Stimulated activated CD8-positive, alpha-beta memory T cell treated with anti-CD3 and anti-CD28 coated beads, Interleukin-4, amount 100 ng/mL, for 1 hour (primary cell): ENCODE measurements at places on chromosomes 16 and 17.

GRCh38 chr16:49189286-49189685 is 92.4 kb downstream of the CBLN1 start:
- DNase-seq = no peak

DNA sequence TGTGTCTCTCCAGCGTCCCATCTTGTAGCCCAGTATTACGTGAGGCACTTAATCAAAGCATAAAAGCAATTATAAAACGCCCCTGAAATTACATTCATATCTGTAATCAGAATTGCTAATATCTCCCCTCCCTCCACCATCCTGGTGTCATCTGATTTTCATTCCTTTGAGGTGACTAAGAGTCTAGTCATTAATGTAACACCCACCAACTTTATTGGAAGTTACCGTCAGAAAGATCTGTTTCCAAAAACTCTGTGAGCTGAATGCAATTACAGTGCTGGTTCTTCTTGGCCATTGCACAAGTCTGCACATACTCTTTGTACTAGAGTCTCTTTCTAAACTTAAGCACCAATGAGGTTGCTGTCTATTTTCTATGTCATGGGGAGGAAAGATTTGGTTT is 12.5 kb upstream of the MAF start:
- DNase-seq = no peak

DNA sequence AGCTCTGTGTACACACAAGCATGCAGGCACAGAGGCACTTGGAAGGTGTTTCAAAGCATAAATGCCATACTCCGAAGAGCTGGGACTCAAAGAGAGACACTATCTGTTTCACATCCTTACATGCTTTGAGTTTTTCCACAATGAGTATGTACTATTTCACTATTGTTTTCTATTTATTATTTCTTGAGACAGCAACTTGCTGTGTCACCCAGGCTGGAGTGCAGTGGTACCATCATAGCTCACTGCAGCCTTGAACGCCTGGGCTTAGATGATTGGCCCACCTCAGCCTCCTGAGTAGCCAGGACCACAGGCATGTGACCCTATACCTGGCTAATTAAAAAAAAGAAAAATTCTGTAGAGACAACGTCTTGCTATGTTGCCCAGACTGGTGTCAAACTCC is 31.6 kb downstream of the CYB5D2 start:
- no peak for DNase-seq

DNA sequence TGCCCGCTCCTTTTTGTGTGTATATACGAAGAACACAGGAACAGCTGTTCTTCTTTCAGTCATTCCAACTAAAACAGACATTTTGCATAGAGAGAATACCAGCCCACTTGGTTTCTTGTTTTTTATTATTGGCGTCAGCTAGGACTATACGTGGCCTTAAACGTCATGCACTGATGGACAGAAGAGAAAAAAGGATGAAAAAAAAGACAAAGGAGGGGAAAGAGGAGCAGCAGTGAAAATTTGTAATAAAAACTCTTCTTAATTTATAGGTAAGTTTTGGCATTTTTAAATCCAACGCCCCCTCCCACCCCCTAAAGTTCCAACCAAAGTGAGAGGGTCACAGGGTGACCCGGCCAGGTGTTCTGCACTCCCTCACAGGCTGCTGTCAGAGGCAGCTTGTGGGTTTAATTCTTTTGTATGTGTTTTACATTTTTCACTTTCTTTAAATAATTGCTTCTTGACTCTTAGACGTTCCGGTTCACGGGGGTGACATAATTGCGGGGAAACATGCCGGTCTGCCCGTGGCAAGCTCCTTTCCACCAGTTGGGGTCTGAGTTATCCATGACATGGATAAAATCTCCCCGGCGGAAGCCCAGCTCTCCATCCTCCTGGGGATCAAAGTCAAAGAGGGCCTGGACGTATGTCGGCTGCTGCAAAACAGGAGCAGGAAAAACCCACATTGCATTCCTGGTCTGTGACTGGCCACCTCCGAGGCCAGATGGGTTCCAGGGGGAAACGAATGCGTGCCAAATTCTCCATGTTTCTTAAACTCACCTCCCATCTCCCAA is 30.9 kb upstream of the SLC25A19 start:
- DNase-seq = no peak

DNA sequence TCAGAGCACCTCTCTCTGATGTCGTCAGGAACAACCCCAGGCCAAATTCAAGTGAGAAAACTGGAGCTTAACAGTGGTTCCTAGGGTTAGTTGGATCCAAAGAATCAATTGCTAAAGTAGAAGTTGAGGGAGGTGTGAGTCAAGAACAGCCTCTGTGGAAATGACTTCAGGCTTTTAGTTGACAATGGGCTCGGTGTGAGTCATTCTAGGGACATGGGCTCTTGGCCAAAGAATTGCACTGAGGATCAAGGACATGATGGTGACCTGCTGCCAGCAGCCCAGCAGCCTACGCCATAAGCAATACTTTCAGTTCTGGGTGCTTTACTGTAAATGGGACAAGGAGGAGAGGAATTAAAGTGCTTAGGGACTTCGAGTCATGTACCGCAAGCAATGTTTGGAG is 32.1 kb upstream of the SMURF2 start:
- no peak for DNase-seq

- DNase-seq = no peak
These were observed 28.4 kb upstream of the MED13 start for GRCh38 chr17:62093188-62094155.

DNA sequence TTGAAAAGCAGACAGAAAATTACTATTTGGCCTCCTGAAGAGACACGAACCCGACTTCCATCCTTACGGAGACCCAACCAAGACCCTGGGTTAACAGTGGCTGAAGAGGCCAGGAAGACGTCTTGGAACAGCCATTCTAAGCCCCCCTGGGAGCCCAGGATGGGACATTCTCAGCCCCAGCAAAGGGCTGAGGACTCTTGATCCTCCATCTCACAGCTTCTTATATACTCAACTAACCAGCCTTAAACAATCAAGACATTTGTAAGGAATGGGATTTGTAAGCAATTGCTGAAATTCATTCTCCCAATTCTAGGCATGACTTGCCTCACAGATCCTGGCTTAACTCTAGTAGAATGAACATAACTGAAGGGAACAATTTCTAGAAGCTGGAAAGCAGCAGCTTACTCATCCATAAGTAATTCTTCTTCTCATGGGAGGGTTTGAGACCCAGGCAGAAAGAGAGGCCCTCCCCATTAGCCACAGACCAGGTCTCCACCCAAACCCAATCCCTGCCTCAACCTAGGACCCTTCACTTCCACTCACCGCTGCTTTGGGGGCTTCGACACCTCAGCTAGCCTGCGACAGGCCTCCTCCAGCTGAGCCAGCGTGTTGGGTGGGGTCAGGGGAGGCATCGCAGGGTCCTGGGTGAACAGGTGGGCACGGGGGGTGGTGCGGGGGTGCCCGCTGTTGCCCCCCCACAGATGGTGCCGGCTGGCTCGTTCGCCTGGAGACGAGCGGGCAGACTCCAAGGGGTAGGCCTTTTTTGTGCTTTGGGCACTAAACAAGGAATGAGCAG is 25.5 kb downstream of the AXIN2 start:
- no peak for DNase-seq

GRCh38 chr16:74807052-74807646 is 32.5 kb upstream of the FA2H start:
- DNase-seq = no peak

- DNase-seq = no peak
These were observed 60.9 kb downstream of the CACNG1 start for GRCh38 chr17:67105213-67105612.
